Brain pericyte (primary cell): ENCODE measurements at places on chromosomes 11 and 22.

DNA sequence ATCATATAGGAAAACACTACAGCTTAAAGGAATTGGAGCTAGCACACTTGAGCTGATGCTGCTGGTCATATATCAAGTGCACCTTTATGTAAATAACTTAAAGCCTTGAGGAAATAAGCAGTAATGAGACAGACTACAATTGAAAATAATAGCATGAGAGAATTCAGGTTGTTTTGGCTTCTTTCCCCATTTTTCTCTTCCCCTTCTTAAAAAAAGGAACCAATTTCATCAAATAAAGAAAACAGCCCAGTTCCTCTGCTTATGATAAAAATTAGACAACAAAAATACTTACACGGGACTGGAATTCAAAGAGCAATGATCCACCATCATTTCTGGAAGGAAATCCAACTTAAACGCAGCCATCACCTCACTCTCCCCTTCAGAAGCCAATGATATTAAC is 50.2 kb upstream of the RAPSN start:
- no peak for DNase-seq

- DNase-seq = no peak
Measured at GRCh38 chr11:33500861-33501479, 199.7 kb downstream of the C11orf91 start.

GRCh38 chr22:25774575-25775026 is 32.6 kb downstream of the MYO18B start:
- no peak for DNase-seq

GRCh38 chr22:19220867-19221266 is 42.3 kb upstream of the SLC25A1 start:
- DNase-seq = no peak

DNA sequence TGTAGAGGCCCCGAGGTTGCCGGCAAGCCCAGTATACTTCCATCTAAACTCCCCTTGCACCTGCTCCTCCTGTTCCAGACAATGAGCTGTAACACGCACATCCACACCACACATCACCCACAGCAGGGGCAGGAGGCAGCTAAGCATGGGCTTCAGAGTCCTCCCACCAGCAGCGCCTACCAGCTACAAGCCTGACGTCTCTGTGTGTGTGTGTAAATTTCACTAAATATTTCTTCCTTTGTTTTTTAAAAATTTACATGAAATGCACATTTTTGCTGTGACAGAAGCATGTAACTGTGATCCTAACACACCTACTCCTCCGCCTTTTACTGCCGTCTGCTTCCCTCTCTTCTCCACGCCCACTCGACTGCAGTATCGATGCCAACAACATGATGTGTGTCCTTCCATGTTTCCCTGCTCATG is 29.4 kb upstream of the PACSIN2 start:
- DNase-seq = no peak

- no peak for DNase-seq
Measured at GRCh38 chr11:27971171-27971570, 136.8 kb downstream of the KIF18A start.

GRCh38 chr11:13952221-13952620 is 10.3 kb upstream of the SPON1 start:
- DNase-seq = no peak

- DNase-seq = peak; percentile 58
Measured at GRCh38 chr22:17910561-17911311, 113.6 kb downstream of the MICAL3 start.

GRCh38 chr11:75315439-75315805 is 36.0 kb downstream of the ARRB1 start:
- DNase-seq = no peak

- no peak for DNase-seq
Measured at GRCh38 chr11:64096835-64097234, 61.1 kb downstream of the FLRT1 start.

GRCh38 chr11:71466358-71466757 is 13.4 kb downstream of the NADSYN1 start:
- no peak for DNase-seq

- no peak for DNase-seq
Measured at GRCh38 chr11:97610000-97610399, 1220.2 kb downstream of the JRKL start.

DNA sequence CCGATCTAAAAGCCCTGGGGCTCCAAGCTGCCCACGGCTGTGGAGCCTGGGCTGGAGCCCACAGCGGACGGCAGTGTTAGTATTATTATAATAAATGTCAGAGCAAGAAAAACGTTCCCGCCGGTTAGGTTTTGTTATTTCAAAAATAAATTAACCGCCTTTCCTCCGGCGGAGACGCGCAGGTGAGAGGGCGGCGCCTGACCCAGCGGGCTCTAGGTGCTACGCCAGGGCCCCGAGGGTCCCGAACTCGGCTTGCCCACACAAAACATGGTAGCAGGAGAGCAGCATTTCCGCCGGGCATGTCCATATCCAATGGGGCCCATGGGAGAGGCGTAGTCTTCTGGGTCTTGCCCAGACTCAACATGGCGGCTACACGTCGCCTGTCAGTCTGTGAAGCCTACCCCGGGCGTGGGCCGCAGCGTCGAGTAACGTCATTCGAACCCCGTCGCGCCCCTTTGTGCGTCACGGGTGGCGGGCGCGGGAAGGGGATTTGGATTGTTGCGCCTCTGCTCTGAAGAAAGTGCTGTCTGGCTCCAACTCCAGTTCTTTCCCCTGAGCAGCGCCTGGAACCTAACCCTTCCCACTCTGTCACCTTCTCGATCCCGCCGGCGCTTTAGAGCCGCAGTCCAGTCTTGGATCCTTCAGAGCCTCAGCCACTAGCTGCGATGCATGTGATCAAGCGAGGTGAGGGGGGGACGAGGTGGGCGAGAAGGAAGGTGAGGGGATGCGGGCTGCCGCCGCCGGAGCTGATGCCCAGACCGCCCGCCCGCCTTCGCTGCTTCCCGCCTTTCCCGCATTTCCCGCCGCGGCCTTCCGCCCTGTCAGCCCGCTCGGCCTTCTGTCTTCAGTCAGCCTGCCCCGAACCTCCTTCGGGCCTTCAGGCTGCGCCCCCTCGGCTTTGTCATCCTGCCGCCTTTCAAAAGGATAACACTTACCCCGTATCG is at the start of gene RRM1:
Gene RRM1, plus strand, starts transcription at position 452 of the 944 bp plus-strand sequence. Its CDS starts 214 bp downstream, at position 666.
- peak; percentile 95 for DNase-seq

DNA sequence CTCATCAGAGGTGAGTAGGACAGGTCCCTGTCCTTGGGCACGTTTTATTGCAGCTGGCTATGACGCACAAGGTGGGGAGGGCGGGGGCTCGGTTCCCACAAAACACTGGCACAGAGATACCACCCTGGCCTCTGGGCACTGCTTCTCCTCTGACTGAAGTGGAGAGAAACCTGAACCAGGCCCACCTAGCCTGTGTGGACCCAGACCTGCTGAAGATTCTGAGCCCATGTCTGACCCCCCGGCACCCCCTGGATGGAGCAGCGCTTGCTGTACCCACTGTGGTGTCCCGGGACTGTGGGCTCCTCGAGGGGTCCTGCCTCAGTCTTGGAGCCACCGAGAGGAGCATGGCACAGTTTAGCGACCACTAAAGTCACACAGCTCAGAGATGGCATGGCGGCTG is 72.6 kb downstream of the PARVB start:
- DNase-seq = no peak

- DNase-seq = no peak
Measured at GRCh38 chr22:46147061-46147460, 3.3 kb upstream of the PPARA start.

GRCh38 chr11:95365348-95365747 is 134.3 kb upstream of the SESN3 start:
- no peak for DNase-seq

DNA sequence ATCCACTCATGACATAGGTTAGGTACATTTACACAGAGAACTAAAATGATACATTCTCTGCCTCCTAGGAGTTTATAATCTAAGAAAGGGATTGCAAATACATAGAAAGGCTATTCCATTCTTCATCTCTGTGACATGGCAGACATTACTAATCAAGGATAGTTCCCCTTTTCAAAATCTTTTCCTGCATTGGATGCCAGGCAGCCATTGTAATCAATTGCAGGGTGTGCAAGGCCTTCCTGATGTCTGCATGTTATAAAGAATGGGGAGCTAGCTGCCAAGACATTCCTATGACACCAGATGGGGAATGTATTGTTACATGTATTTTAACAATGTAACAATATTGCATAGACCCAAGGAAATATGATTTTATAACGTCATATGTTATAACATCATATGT is 82.0 kb downstream of the KIRREL3 start:
- no peak for DNase-seq

DNA sequence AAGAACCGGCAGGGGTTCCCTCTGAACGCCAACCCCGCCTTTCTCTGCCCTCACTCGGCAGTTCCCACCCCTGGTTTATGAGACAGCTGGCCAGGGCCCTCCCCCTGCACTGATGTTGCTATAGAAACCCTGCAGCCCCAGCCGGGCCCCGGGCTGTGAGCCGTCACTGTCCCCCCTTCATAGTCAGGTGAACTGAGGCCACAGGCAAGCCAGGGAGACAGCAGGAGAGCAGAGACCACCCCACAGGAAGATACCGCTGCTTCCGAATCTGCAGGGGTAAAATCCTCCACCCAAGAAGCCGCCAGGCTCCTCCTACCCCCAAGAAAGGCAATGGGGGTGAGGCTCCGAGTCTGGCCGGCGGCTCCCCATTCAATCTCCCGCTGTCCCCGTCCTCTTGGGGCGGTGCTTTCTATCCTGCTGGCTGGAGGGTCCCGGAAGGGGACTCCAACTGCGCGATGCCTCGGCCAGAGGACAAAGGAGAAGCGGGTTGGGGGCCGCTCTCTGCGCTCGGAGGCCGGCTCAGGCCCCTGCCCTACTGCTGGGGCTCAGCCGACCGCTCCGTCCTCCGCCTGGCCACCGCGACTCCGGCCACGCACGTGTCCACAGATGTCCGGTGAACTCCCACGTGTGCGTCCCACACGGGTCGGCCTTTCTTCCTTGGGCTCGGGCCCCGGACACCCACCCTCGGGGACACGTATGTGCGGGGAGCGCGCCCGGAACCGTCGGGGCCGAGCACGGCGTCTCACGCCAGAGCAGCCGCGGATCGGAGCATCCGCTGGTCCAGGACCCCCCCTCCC is 587 bp downstream of the SLC25A22 start:
- peak; percentile 84 for DNase-seq

DNA sequence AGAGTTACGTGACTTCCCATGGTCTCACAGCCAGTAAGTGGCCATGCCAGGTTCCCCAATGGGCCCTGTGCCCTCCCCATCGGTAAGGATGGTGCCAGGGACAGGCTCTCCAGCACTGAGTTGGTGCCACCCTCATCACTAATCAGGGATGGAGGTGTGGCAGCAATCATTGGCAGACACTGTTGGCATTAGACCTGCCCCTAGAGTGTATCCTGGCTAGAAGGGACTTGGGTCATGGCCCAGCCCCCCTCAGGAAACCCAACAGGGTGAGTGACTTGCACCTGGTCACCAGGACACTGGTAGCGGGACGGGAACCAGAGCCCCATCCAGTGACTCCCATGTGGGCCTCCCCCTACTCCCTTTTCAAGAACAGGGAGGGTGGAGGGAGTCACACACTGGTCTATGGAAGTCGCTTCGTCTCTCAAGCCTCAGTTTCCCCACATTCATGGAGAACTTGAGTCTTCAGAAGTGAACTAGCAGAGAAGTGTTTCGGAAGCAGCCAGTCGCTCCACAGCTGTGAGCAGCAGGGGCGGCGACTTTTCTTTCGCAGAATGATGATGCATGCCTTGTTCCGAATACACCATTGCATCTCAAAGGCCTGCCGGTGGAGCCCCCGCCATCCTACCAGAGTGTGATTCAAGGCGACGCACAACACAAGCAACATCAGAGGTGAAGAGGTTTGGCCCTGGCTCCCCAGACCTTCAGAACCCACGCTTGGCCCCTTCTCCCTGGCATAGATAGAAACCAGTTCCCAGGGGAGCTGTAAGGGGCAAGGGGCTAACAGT is 12.9 kb downstream of the MS4A10 start:
- no peak for DNase-seq

- no peak for DNase-seq
Measured at GRCh38 chr22:42720263-42721044, at the start of gene A4GALT. Gene A4GALT, minus strand, starts transcription at chr22:42720870. Its CDS starts 26,919 bp downstream, at chr22:42693951.
